ENCODE measurements at places on chromosomes 6 and 20.

GRCh38 chr6:166202321-166202733 is 34.7 kb upstream of the TBXT start:
- DNase-seq, result no peak

DNA sequence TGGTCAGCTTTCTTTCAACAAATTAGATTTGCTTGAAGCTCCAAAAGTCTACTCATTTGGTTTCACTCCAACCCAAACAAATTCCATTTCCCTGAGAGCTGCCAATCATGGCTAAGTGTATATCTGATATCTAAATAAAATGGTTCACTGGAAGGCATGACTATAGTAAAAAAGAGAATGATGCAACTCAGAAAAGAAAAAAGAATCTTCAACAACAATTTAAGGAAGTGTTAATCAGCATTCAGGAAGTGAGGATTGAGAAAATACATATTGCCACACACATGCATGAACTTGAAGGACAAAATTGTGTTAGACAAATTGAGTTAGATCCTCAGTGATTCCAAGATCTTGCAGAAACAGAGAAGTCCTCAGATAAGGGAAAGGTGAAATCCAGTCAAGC is 972.9 kb upstream of the FLRT3 start:
- no peak for DNase-seq

DNA sequence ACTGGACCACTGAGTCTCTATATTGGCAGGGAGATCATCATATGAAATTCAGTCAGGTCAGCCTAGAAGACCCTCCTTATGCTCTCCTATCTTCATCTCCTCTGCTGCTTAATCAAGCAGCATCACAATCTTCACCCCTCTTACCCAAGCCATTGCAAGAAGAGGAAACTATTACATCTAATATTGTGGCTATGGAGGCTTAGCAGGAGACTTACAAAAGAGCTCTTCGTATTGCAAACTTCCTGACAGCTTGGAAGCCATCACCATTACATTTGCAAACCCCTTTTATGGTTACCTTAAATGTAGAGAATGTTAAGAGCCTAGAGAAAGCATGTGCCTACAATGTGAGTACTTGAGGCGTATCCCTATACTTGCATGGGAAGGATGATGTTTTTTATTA is 87.2 kb upstream of the STXBP5 start:
- DNase-seq, result no peak

DNA sequence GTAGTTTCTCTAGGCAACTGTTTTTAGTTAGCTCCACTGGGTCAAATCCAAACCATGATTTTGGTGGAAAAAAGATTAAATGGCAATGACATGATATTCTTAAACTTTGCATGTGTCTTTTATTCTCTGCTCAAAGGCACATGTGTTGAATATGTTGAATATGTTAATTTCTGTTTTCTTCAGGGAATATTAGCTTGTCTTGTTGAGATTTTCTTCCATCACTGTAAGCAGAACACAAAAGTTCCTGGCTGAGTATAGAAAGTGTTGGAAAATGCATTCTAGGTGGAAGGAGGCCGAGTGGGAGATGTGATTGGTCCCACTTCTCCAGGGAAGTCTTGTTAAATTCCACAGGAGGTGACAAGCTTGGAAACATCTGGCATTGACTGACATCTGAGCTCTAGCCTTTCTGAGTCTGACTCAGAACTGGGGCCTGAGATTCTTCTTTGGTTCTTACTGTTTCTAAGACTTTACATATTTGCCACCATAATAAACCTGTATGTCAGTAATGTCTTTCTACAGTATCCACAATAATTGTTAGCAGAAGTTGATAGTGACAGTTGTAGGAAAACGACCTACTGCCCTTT is 81.1 kb downstream of the LAMA4 start:
- no peak for DNase-seq

- DNase-seq, result no peak
Observed at GRCh38 chr6:1538810-1539478, 70.8 kb upstream of the FOXC1 start.

DNA sequence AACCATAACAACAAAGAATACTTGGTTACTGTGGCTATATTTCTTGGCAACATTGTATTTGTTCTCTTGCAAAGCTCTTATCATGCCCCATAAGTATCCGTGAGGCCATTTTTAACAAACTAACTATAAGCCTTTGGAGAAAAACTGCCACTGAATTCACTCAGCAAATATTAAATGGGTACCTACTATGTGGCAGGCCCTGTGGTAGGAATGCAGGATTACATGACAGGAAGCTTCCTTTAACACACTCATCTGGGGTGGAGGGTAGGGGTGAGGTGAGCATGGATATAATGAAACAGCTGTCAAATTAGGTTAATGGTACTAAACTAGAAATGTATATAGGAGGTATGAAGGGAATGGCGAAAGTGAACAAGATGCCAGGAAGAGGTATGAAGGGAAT is 504.8 kb downstream of the MEI4 start:
- no peak for DNase-seq

GRCh38 chr6:39669973-39670342 is 55.2 kb downstream of the KIF6 start:
- DNase-seq, result no peak

DNA sequence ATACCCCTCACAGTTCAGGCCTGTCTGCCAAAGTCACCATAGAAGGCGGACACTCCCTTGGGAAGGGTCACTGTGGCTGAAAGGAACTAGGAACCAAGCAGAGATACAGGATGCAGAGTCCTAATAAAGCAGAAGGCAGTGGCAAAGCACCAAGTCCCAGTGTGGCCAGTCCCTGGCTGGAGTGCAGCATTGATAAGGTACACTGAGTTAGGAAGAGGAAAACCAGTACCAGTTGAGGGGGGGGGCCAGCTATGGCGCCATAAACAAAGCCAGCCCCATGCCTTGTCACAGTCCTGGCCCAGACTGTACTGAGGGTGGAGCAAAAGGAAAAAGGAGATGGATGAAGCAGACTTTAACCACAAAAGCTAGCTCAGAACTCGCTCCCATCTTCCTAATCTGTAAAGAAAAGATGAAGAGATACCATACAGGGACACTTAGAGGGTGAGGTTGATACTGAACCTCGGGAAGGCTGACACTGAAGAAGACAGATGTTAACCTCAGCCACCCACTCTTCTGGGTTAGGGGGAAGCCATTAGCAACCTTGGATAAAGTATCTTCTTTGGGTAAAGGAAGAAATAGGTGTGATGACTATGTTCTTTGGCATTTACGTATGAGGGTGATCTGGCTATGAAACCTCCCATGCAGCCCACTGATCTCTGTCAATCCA is 7.8 kb downstream of the ABHD12 start:
- no peak for DNase-seq

DNA sequence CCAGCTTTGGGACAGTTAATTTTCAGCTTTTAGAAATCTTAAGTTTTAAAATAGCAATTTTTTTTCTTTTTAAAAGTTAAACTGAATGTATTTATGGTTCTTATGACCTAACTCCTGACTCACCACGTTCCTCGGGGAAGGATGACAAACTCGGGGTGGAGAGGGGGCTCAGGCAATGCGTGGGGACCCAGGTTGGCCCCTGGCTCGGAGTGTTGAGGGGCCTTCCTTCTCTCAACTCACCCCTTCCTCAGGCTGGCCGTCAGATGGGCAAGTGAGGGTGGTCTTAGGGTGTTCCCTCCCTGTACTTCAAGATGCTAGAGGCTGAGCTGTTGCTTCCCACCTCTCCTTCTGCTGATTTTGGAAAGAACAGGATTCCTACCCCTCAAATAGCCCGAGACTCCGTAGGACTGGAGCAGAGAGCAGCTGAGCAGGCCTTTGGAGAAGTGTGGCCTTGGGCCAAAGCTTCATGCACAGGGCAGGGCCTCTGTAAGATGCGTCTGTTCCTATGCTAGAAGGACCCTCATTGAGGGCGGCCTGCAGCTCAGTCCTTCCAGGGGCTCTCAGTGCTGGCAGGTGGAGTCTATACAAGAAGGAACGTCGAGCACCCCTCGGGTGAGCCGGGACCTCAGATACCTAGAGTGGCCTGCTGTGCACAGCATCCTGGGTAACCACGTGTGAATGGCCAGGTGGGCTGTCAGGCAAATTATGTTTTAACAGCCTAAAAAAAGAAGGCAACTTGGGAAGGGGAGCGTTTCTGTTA is 79.3 kb downstream of the TCP11 start:
- DNase-seq, result no peak

GRCh38 chr20:49323622-49324238 is 45.9 kb upstream of the ZNFX1 start:
- DNase-seq, result peak; percentile 31

DNA sequence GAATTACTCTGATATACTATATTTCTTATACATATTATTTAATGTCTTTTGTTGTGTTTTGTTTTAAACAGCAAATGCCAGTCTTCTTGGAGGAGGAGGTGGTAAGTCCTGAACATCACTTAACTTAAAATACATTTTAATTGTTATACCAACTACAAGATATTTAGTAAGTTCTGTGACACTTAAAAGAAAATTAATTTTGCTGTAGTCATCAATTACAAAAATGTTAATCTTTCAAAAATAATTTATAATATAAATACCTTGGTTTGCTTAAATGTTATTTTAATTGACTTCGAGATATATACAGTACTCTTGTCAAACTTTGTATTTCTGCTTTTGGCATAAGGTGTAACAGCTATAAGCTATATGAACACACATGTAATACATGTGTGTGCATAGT is 156.0 kb upstream of the FLRT3 start:
- no peak for DNase-seq

- no peak for DNase-seq
Observed at GRCh38 chr6:118967239-118967638, 32.3 kb upstream of the MCM9 start.

DNA sequence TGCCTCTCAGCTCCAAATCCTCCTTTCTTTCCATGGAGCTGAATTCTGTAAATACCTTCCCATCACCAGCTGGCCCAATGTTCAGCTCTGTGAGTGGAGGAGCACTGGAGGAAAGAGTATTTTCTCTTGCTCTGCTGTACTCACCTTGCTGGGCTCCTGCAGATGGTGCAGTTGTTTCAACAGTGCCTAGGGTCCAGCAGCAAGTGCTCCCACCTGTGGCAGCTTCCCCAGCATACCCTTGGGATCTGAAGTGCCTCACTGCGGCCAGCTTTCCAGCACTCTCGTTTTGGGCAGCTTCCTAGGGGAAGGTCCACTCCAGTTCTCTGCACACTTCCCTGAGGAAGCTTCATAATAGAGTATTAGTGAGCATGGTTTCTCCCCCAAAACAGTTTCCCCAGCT is 170.9 kb downstream of the ARHGAP18 start:
- no peak for DNase-seq

GRCh38 chr20:3090565-3090964 is 6.0 kb upstream of the AVP start:
- no peak for DNase-seq

- DNase-seq, result no peak
Observed at GRCh38 chr20:823574-823902, 10.0 kb upstream of the FAM110A start.

DNA sequence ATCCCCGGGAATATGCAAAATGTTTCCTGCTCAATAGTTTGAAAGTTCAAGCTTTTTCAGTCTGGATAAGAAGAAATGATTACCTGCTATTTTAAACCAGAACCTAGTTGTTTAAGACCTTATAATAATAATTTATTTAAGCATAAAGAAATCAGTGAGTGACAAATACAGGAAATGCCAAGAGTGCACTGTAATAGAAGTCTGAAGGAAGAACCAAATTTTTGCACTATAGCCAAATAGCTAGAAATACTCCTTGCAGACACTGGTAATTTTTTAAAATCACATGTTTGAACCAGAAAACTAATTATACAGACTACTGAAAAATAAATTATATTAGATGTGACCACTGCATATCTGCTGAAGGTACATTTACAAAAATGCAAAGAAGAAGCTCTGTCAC is 93.2 kb downstream of the MMS22L start:
- DNase-seq, result no peak

DNA sequence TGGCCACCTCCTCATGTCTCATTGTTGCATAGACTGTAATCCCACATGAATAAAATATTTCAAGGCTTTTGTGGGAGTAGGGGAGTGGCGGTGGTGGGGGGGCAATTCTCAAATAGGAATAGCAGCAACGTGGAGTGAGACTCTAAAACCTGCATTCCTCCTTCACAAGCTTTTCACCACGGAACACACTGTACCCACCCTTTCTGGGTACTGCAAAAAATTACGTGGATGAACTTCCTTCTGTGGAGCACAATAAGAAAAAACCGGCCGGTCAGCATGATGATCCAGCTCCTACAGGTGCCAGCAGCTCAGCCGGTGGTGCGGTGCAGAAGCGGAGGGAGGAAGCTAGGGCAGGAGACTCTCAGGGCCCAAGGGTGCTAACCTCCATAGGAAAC is 930 bp upstream of the RRAGD start:
- DNase-seq, result peak; percentile 13

Data from NCI-H345 (cell line).